ENCODE measurements at places on chromosomes 1 and 21.

DNA sequence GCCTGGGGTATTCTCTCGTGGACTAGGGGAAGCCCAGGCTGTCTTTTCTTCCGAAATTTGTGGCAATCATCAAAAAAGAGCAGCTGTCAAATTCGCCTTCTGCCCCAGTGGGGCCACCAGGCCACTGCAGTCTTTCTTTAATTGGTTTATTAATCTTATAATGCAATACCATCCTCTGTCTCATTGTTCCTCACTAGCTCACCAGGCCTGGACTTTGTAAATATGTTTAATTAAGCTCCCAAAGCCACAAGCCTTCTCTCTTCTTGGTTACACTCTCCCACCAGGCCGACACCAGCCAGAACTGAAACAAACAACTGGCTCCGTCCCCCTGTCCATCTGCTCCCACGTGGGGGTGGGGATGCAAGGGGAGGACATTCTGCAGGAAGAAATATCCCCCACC, 22.0 kb upstream of the CAMK1G start:
- DNase-seq = no peak

DNA sequence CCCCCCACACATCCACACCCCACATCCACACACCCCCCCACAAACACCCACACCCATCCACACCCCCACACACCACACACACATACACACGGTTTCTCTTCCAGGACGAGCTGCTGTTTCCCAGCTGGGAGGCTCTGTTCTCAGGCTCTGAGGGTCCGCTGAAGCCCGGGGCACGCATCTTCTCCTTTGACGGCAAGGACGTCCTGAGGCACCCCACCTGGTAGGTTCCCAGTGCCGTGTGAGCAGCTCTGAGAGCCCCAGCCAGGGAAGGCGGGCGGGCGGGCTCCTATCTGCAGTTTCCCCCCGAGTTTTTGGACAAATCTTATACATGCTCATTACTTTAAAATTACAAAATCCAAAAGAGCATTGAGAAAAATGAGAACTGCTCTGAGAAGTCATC, 31.2 kb downstream of the SLC19A1 start:
- DNase-seq = no peak

DNA sequence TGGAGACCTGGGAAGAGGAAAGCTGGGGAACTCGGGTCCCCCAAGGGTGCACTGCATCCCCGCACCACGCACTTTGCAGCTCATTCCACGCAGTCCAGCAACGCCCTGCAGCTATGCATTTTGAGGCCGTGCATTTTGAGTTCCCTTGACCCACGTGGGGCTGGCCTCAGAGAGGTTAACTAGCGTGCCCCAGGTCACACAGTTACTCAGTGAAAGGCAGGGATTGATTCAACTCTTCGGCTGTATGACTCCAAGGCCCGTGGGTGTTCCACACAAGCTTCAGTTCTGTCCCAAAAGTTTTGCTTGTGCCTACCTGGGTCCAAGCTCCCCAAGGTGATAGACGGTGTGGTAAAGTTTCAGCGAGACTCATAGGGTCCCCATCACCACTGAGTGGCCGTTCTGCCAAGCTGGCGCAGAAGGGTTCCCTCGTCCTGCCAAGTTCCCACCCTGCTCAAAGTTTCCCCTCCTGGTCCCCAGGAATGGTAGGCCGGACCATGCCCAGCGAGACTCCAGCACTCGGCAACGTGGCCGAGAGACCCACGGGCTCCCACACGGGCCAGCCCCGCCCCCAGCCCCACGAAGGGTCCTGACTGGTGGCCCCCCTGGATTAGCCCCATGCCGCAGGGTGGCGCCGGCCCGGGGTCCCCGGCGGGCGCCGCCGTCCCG, 611 bp downstream of the HSPG2 start:
- no peak for DNase-seq

DNA sequence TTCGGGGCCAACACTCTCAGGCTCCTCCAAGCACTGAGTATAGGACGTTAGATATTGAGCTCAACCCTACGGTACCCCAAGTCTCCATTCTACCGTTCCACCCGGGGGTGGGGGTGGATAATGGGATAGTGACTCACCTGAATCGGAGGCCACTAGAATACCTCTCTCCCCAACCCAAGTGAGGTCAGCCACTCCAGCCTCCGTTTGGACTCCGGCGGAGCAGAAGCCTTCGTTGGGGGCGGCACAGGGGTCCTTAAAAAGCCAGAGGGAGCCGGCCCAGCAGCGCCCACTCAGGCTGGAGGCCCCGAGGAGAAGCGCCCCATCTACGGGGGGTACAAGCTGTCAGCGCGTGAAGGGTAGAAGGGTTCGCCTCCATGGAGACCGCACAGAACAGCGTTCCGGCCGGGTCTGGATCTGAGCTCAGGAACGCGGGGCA, 556 bp downstream of the WDR77 start:
- no peak for DNase-seq

- no peak for DNase-seq
Measured at GRCh38 chr1:166200743-166201142, 33.9 kb upstream of the FAM78B start.

GRCh38 chr1:229509576-229509975, 1.4 kb upstream of the NUP133 start:
- no peak for DNase-seq

GRCh38 chr1:244154872-244155531, 103.9 kb downstream of the ZBTB18 start:
- DNase-seq = no peak

DNA sequence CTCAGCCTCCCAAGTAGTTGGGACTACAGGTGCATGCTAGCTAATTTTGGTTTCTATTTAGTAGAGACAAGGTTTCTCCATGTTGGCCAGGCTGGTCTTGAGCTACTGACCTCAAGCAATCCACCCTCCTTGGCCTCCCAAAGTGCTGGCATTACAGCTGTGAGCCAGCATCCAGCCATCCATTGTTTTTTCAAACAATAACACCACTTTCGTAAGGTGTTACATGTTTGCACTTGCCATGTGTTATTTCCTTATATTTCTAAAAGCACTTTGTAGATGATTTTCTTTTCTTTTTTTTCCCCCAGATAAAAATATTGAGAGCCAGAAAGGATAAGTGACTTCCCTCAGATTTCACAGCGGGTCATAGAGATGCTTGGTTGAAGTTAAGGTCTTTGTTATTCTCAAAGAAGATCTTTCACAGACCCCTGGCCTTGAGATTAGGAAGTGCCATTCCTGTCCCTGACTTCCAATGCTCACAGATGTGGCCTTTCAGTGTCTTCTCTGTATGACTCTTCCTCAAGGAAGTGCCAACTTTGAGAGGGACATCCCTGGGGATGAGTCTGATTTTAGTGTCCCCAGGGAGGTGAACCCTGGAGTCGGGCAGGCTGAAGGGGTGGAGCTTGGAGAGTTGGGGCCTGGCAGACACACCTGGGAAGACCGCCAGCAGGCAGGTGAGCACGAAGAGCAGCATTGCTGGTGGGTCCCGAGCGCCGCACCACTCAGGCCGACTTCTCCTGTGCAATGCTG, 6.3 kb downstream of the PIGR start:
- DNase-seq = no peak

DNA sequence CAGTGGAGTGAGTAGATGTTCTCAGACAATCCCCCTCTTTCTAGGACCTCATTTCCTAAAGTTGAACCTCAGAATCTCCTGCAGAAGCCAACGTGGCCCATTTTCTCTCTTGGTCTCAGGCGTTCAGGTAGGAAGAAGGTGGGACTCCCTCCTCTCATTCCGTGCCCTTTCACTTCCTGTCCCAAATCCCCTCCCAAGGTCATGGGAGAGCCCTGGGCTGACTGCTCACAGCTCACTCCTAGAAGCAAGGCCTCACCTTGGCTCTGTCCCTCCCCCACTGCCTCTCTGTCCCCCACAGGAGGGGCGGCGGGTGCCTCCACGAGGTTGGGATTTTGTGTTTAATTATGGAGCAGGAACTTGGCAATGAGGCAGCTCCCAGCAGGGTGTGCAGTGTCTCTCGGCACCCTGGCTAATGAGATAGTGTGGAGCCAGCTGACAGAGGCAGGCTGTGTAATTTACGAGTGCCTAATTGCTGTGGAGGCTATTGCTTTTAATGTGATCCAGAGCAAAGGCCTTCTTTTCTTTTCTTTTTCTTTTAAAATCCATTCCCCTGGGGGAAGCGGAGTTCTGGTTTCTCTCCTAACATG, 9.1 kb upstream of the CDK18 start:
- no peak for DNase-seq

DNA sequence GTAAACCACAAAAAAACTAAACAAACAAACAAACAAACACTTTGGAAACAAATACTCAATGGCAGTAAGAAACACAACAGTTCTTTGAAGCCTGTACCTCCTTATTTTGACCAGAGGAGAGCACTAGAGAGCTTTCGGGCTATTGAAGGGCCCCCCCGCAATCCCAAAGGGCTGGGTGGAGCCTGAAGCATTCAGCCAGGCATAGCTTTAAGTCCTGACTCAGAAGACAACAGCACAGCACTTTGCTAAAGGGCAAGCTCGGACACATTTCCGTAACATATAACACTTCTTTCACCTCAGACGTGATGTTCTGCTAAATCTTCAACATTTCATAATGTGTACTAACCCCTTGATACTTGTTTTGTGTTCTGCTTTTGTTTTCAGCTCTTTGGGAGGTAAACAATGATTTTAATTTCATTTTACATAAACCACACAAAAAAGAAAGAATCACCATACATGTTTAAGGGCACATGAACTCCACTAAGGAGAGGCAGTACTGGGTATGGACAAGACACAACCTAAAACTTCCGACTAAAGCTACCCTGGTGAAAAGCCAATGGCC, 9.7 kb upstream of the SHCBP1L start:
- DNase-seq = peak; percentile 35

DNA sequence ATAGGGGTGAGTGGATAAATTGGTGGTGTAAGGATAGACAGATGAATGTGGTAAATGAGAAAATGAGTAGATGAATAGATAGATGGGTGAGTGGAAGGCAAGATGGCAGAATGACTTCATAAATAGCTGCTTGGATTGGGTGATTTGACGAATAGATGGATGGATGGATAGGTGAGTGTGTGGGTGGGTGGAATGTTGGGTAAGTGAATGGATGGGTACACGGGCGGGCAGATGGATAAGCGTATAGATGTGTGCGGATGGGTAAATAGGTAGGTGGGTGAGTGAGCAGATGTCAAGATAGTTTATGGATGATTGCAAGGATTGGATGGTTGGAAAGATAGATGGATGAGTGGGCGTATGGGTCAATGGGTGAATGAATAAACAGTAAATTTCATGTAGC, 59.3 kb downstream of the EPHB2 start:
- DNase-seq = no peak

- no peak for DNase-seq
Measured at GRCh38 chr1:243494741-243495431, 239.0 kb downstream of the SDCCAG8 start.

DNA sequence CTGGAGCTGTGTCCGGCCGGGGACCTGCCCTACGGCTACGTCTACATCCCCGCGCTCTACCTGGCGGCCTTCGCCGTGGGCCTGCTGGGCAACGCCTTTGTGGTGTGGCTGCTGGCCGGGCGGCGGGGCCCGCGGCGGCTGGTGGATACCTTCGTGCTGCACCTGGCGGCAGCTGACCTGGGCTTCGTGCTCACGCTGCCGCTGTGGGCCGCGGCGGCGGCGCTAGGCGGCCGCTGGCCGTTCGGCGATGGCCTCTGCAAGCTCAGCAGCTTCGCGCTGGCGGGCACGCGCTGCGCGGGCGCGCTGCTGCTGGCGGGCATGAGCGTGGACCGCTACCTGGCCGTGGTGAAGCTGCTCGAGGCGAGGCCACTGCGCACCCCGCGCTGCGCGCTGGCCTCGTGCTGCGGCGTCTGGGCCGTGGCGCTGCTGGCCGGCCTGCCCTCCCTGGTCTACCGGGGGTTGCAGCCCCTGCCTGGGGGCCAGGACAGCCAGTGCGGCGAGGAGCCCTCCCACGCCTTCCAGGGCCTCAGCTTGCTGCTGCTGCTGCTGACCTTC, 412 bp downstream of the GPR25 start:
- no peak for DNase-seq

DNA sequence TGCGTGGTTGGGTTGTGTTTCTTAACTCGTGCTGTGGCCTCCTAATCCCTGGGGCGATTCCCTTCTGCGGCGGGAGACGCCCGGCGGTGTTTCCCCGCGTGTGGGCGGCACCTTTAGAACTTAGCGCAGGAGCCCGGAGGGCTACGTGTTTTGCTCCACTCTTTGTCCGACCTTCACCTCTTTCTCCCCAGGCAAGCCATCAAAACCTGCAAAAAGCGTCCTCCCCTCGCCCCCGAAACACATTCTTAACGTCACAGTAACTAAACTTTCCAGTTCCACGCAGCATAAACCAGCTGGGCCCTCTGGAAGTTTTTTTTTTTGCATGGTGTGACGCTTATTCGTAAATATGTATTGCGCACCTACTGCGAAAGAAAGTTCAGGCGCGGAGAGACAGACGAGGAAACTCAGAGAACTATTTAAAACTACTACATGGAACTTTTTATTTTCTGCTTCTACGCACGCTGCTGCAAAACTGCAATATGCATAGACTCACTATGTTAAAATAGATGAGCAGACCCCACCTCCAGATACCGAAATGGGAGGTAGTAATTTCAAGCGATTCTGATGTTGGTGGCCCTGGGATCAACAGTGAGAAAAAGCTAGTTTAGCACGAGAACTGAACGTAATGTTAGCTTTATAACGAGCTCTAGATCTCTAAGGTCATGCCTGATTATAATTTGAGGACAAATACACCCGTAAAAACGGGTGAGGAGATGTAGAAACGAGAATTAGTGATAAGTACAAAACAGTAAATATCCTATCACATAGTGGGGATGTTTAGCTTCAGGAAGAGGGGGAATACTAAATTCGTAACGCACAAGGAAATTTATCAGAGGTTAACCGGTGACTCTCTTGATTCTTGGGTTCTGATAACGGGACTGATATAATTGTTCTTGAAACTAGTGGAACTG, 920 bp downstream of the MTR start:
- DNase-seq = no peak

DNA sequence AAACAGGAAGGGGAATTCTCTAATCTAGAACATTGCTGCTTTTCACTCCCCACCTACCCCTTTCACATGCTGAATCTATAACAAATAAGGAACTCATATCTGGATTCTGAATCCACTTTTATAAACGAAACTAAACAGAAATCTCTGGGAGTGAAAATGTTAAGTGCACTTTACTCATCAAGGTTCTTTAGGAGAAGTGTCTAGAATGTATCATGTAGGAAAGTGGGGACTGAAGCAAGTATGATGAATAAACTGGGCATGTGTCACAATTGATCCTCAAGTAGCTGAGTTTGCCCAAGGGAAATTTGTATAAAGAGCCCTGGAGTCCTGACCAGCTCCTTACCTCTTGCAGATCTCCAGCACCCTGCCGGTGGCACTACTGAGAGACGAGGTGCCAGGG, 19.8 kb downstream of the AVPR1B start:
- DNase-seq = no peak
